HL-60 (cell line): ENCODE measurements at places on chromosomes 2 and 18.

DNA sequence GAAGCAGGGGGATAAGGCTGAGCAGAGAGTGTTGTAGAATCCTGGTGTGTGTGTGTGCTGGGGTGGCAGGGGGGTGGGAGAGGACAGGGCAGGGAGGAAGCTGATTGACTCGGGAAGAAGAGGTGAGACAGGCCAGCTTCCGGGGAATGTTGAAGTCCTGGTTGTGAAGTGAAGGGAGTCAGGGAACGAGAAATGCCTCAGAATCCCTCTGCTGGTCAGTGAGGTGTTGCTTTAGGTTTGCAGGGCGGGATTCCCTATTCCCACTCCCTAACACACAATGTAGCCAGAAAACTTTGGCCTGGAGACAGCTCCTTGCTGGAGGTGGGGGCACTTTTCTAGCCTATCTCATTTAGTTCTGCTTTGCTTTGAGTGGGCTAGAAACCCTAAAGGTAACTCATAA lies 265.1 kb downstream of the HAUS1 start:
- no peak for DNase-seq

- no peak for DNase-seq
Observed at GRCh38 chr2:45315861-45316260, 295.2 kb downstream of the SRBD1 start.

DNA sequence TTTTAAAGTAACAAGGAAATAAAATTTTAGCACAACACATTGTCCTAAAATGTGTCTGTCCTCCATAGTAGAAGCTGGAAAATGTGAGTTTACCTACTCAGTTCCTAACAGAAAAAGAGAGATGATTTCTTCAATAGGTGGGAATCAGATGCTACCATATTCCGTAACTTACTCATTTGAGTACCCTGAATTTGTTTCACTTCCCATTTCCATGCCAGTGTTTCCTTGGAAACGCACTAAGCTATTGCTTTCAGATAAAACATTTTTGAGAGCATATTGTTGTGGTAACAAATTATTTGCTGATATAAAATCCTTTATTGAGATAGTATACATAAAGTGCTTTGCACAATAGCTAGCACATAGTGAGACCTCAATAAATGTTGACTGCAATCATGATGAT lies 137.5 kb upstream of the BARD1 start:
- DNase-seq, result no peak

- DNase-seq, result no peak
Observed at GRCh38 chr2:217863883-217864282, 138.9 kb downstream of the TNS1 start.

DNA sequence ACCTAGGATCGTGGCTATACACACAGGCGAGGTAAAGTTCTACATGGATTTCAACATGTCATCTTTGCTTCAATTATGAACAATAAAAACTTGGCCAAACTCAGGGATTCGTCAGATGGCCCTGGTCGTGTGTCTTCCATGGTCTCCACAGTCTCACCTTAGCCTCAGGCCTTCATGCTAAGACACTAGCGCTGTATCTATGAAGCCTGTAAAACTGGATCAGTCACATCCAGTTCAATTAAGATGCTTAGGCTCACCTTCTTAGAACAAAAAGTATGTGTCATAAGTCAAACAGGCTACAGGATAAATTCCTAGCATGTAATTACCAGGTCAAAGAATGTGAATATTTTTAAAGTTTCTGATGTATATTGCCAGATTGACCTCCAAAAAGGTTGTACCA lies 113.7 kb upstream of the NRP2 start:
- DNase-seq, result no peak

- DNase-seq, result peak; percentile 28
Observed at GRCh38 chr2:14303366-14304115, 329.0 kb upstream of the LRATD1 start.

DNA sequence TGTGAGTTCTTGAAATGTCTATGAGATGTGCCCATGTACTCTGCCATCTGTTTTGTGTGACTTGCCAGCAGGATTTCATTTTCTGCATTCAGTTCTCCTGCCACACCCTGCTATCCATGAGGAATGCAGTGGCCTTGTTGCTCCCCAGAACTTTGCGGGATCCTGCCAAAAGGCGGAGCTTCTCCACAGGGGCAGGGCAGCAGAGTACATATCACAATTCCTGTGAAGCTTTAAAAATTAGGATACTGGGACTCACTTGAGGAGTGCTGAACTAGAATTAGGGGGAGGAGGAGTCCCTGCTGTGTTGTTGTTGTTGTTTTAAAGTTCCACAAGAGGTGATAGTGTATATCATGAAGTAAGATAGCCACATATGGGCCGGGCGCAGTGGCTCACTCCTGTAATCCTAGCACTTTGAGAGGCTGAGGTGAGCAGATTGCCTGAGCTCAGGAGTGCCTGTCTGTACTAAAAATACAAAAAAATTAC lies 76.4 kb downstream of the TANC1 start:
- no peak for DNase-seq

GRCh38 chr2:195498176-195498575 lies 158.8 kb upstream of the SLC39A10 start:
- no peak for DNase-seq

GRCh38 chr18:6449213-6449612 lies 34.5 kb upstream of the L3MBTL4 start:
- DNase-seq, result no peak

- DNase-seq, result no peak
Observed at GRCh38 chr18:11274144-11274794, 124.9 kb upstream of the PIEZO2 start.

DNA sequence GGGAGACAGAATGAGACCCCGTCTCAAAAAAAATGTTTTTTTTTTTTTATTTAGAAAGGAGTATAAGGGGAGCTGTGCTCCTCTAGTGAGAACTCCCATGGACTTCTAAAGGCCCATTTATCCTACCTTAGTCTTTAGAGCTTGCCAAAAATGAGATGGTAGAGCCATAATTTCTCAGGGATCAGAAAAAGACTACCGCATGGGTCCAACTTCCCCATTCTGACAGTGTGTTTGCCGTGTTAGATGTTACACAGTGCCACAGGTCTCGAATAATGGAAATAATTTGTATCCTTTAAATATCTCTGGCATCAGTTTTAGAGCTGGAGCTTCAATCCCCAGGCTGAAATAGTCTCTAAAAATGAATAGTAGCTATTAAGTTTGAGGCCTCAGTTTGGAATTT lies 6.0 kb upstream of the SLC39A10 start:
- DNase-seq, result no peak

- DNase-seq, result no peak
Observed at GRCh38 chr18:5937121-5937520, 41.8 kb upstream of the TMEM200C start.

DNA sequence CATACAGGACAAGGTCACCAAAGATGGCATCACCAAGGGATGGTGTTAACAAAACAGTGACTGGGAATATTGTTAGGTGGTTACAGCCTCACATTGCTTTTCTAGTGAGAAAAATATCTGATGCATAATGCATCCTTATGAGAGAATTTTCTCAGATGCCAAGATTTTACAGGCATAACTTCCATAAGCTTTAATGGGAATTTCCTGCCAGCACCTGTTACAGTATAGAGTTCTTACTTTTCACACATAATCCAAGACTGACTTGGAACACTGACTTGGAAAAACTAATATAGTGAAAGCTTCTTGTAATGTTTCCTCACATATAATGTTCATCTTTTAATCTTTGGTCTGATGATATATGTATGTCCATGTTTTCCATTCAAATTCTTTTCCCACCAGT lies 402.8 kb downstream of the ARHGAP15 start:
- DNase-seq, result no peak
